ENCODE measurements at places on chromosomes 7 and 10.

DNA sequence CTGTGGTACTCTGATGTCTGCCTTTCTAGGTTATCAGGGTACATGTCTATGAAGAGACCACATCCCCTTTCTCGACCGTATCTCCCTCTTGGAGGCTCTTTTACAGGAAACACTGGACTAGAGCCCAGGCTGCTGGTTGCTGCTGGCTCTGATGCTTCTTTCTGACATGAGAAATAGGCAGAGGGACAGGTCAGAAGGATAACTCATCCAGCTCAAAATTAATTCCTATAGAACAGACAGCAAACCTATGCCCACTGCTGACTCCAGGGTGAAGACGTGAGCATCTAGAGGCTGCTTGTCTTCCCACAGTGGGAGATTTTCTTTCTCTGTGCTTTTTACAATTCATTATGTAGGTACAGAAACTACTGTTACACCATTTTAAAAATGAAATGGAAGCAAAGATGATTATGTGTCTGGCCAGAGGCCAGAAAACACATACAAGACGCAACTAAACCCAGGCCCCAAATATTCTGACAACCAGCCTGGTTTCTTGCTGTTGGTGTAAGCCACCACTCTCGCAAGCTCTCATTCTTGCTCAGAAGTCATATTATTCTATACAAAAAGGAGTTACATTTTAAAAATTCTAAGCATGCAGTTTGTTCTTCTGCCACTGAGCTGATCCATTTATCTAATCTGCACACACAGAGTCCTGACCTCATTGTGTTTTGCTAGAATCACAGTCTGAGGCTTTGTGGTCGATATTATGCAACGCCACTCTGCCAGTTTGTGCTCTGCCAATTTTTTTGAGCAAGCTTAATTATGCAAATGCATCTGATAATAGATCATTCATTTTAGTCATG is 424.3 kb downstream of the KIF20B start:
- DNase-seq: no peak

DNA sequence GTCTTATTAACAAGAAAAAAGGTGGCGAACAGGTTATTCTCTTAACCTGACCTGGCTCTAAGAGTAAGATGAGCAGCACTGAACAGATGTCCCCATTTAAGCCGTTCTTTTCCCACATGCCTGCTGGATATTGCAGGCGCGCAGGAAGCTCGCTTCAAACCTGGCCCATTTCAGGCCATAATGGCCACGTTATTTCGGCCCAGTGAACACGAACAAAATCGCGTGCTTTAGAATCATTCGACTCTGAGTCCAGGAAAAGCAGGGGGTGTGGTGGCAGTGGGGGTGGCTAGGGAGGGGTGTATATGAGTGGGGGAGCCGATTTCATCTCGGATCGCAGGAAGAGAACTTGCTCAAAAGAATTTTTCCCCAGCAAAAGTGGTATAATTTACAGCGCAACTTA is 6.6 kb upstream of the SP8 start:
- DNase-seq: no peak

DNA sequence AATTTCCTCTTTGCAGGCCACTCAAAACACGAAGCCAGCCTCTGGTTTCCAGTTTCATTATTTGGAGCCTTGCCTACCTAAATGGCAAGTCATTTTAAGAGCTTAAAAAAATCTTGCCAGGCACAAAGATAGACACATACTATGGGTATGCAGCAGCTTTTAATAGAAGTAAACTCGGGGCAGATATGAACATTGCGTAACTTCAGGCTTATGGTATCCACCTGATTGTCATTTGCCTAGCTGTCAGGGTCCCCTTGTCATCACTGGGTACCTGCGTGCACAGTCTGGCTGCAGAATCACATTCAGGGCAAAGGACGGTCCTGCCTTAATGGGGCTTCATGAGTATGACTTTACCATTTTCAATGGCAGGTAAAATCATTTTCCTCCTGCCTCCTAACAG is 466.1 kb upstream of the NRP1 start:
- no peak for DNase-seq

GRCh38 chr7:152411389-152411788 is 24.4 kb downstream of the KMT2C start:
- no peak for DNase-seq

DNA sequence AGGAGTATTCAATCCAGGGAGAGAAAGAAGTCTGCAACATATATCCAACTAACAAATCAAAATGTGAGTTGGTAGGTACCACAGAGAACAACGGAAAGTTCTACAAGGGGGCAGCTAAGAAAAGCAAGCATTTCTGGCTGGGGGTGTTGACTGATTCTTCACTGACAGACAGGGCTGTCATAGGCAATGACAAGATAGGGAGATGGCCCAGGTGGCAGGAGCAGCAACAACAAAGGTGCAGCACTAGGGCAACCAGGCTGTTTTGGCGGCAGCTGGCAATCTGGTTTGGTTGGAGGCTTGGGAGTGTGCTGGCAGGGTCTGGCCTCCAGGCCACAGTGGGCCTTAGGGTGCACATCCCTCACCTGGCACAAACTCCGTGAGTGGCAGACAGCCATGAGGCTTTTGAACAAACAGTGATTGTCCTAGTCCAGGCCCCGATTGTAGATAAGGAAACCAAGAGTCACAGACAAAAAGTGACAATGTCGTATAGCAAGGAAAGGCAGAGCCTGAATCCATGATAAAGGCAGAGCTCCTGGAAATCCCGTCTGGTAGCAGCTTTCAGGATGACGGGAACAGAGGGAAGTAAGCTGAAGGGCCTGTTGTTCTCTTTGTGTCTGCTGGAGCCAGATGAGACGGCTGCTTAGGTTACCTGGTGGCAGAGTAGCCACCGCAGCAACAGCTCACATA is 28.4 kb downstream of the DPCD start:
- DNase-seq: peak; percentile 69

- no peak for DNase-seq
Measured at GRCh38 chr10:44173608-44173894, 211.3 kb downstream of the CXCL12 start.

DNA sequence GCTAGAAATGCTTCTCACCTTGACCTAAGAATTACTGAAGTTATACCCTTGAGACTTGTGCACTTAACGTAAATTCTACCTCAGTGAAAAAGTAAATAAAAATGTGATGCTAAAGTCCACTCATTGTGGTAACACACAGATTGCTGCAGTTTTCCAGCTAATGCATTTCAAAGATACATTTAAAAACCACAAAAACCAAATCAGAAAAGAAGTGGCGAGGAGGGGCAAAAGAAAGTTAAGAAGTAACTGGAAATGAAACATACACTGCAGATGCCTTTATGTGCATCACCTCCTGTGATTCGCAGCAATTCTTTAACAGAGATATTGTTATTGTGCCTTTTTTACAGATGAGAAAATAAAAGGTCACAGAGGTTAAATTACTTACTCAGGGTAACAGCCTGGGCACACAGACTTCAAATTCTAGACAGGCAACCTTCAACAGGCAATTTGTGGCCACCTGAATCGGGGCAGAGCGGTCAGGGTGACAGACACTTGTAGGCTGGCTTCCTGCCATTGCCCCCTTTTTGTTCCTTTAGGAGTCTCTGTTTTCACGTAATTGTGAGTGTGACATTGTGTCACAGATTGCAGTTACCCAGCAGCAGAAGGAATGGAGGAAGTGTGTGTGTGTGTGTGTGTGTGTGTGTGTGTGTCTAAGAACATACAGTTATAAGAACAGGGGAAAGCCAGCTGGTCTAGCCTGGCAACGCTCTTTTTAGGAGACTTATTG is 1.9 kb downstream of the WIPF3 start:
- DNase-seq: no peak

DNA sequence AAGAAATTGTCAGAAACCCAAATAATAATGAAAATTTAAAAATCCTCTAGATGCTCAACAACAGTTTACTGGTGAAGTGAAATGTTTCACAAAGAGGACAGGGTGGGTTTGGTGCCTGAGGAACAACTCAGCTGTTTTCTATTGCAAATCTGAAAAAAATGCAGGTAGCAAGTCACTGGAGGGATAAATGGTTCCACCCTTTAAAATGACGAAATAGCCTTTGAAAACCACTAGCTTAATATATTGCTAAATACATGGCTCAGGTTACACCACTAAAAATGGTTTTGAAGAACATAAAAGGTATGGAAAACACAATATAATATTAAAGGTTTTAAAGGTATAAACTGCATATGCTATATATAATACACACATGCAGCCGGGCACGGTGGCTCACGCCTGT is 69.5 kb downstream of the LMBR1 start:
- no peak for DNase-seq

DNA sequence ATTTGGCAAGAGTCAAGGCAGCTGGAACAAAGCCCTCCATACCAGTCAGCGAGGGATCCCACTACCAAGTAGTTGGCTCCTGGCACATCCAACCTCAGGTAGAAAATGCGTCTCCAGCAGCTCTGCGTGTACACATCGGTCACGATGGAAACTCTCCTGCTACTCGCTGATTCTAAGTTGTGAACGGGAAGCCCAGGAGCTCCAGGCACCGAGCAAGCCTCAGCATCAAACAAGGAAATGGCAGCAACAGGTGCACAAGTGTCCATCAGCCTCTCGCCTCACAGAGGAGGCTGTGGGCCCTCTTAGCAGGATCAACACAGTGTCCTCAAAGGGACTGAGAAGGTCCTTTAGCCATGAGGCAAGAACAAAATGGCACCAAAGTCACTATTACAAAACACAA is 127.0 kb downstream of the TCERG1L start:
- peak; percentile 29 for DNase-seq

DNA sequence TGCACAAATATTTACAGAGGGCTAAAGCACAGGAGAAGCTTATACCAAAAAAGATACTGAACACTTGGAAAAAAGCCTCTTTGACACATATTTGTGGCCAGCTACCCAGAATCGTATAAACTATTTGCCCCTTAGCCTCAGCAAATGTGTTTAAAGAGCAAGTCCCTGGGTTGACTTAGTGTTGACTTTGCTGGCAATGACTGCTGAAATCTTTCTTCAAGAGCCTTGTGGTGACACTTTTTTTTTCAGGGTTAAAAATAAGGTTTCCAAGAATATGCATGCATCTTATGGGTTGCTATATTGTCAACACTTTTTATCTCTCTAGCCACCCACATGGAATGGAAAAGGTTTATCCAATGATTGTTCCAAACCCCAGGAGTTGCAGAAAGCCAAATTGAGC is 14.9 kb upstream of the PLEKHS1 start:
- no peak for DNase-seq

DNA sequence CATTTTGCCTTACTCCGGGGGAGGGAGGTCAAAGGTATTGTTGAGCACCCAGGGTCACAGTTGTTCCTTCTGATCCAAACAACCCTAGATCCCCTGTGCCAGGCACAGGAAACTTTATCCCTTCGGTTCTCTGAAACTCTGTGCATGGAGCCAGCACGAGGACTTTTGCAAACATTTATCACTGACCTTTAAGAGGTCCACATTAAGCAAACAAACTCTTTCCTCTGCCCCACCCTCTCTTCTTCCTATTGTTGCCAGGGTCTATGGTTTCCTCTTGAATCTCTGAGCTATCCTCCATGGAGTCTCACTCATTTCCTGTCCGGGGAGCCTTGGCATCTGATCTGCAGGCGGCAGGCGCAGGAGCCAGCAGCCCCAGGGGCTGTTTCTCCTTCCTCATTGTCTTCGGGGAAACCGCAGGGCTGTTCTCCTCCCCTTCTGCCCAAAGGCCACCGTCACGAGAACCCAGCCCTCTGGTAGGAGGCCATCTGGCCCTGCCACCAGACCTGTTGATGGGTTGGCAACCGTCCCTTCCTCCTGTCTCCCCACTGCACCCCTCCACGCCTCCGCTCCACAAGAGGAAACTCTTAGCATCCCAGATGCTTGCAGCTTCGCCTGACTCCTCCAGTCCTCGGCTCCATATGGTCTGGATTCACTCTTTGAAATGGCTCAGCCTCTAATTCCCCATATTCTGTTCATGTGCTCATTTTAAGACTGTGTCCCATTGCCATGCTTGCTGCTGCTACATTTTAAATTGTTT is 327.3 kb upstream of the NRP1 start:
- peak; percentile 79 for DNase-seq

GRCh38 chr10:84342584-84342983 is 14.2 kb downstream of the CCSER2 start:
- no peak for DNase-seq

- DNase-seq: no peak
Measured at GRCh38 chr10:124612611-124613498, 131.3 kb downstream of the FAM53B start.
